Foreskin keratinocyte (primary cell): ENCODE measurements at places on chromosomes 13 and 19. TPM values are rescaled to one million over a fixed set of nuclear protein-coding genes. Genes with fewer than 3 reads are reported as not detected.

Gene RPS15
- total RNA-seq = 1,634 and 1,826 TPM in 2 replicates

Gene NDFIP2
- total RNA-seq = 88.4 and 98.3 TPM in 2 replicates

Gene EDDM13
- 0.88 and 2.5 TPM in 2 replicates for total RNA-seq

Gene SLC25A15
- 15.3 and 18.8 TPM in 2 replicates for total RNA-seq

DNA sequence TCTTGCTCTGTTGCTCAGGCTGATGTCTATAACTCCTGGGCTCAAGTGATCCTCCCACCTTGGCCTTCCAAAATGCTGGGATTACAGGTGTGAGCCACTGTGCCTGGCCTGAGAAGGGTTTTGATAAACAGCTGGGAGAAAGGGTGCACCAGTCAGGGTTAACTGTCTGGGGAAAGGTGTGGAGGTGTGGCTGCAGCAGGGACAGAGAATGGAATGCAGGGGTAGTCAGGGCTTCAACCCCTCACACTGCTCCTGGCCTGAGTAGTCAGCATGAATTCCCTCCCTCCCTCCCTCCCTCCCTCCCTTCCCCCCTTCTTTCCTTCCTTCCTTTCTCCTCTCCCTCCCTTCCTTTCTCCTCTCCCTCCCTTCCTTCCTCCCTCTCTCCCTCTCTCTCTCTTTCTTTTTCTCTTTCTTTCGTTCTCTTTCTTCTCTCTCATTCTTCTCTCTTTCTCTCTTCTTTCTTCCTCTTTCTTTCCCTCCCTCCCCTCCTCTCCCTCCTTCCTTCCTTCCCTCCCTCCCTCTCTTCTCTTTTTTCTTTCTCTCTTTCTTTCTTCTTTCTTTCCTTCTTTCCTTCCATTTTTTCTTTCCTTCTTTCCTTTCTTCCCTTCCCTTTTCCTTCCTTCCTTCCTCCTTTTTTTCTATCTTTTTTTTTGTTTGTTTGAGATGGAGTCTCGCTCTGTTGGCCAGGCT, 16.0 kb downstream of the MYO1F start:
- DNase-seq = no peak

GRCh38 chr19:55552206-55552605, 6.9 kb upstream of the SBK3 start:
- peak; percentile 51 for DNase-seq

DNA sequence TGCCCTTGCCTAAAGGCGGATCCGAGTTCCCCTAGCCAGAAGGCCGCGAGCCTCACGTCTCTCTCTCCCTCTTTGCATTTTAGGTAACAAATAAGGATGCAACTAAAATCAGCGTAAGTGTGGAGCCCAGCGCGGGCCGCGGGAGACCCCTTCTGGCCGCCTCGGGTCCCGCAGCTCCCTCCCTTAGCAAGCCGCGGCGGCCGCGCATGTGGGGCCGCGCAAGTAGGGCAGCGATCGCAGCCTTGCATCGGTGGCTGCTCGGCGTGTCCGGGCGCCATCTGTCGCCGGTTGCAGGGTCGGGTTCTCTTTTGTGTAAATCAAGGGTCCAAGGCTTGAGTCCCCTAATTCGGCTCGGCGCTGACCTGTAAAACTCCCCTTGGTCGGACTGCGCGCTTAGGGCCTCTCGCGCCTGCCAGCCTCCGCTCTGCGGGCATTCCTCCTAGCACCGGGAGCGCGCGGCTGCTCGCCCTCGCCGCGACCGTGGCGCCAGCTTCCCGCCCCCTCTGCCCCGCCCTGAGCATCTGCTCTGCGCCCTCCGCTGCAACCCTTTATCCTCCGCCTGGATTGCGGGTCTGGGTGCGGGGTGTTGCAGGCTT, 2.7 kb downstream of the VSTM2B start:
- peak; percentile 42 for DNase-seq

DNA sequence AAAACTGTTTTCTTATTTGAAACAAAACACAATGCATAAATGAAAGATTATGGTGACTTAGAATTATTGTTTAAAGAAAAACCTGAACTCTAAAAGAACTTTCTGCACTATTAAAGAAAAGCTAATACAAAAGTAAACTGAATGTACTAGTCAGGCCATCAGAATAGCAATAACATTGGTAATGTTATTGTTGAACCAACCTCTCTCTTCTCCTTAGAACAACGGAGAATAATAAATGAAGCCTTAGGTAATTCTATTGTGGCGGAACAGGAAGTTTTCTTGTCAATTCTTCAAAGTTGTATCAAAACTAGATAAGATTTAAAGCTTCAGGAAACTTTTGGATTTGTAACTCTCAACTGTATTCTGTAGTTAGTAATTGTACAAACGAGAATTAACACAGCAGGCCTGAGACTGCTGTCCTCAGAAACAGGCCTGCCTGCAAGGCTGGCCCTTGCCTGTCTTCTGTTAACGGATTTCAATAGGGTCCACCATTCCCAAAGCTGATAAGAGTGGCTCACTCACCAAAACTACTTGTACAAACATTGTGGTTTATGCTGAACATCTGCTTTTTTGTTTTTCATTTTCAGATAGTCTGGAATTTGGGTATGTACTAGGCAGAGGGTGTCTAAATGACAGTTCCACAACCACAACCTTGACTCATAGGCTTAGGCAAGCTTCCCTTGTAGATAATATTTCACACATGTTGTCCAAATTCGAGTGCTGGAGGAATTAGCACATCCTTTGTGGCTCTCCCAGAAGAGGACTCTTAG, 825.8 kb downstream of the GPC5 start:
- DNase-seq = peak; percentile 12

- no peak for DNase-seq
These were observed 71.2 kb downstream of the FGF9 start for GRCh38 chr13:21742096-21742495.

DNA sequence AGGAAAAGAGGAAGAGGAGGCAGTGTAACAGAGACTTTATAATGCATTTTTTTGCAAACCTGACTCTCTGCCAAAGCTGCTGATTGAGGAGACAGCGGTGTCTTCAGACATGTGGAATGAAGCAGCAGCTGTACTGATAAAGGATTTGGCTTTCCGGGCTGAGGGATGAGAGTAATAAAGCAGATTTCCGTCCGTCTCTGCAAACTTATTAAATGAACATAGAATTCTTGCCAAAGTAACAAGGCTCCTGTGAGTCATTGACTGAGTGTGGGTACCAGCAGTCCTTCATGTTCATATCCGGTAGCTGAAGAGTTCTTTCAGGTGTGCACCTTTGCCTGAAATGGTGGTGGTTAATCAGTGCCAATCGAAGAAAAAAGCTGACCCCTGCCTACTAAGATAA, 112.6 kb downstream of the LIG4 start:
- DNase-seq = no peak
